ENCODE measurements at places on chromosomes 7 and 10. TPM values are rescaled to one million over a fixed set of nuclear protein-coding genes. Genes with fewer than 3 reads are reported as not detected.

MAP3K8 gene
- total RNA-seq, result 15.7 TPM

PTER gene
- 12.1 TPM for total RNA-seq

STOX1 gene
- 0.12 TPM for total RNA-seq

TRIL gene
- 1.1 TPM for total RNA-seq

WDFY4 gene
- total RNA-seq, result not detected

NPC1L1 gene
- not detected for total RNA-seq

Measured in smooth muscle cell of the coronary artery (primary cell).